ENCODE measurements at places on chromosomes 16 and 17.

GRCh38 chr17:17205368-17206123, 587 bp downstream of the PLD6 start:
- DNase-seq = peak; percentile 41

- no peak for DNase-seq
These were observed 192.9 kb upstream of the C17orf78 start for GRCh38 chr17:37182786-37183465.

- no peak for DNase-seq
These were observed 2.1 kb downstream of the PRCD start for GRCh38 chr17:76541739-76542454.

DNA sequence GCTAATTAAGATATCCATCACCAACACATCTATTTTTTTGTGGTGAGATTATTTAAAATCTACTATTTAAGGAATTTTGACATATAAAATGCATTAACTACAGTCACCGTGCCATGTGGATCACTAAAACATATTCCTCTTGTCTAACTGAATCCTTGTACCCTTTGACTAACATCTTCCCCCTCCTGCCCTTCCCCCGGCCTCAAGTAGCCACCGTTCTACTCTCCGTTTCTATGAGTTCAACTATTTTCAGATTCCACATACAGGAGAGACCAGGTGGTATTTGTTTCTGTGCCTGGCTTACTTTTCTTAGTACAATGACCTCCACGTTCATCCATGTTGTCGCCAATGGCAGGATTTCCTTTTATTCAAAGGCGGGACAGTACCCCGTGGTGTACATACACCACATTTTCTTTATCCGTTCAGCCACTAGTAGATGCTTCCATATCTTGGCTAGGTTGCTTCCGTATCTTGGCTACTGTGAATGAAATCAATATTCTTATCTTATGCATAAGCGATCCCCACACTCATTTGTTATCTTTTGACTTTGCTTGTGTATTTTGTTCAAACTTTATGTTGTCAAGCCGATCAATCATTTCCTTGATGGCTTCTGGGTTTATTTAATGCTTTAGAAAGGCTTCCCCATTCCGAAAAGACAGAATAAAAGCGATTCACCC, 134.7 kb downstream of the KCNJ12 start:
- DNase-seq = no peak

GRCh38 chr17:32256012-32256700, 9.5 kb upstream of the RHBDL3 start:
- no peak for DNase-seq

- no peak for DNase-seq
These were observed 21.6 kb upstream of the ENDOV start for GRCh38 chr17:80393241-80393890.

DNA sequence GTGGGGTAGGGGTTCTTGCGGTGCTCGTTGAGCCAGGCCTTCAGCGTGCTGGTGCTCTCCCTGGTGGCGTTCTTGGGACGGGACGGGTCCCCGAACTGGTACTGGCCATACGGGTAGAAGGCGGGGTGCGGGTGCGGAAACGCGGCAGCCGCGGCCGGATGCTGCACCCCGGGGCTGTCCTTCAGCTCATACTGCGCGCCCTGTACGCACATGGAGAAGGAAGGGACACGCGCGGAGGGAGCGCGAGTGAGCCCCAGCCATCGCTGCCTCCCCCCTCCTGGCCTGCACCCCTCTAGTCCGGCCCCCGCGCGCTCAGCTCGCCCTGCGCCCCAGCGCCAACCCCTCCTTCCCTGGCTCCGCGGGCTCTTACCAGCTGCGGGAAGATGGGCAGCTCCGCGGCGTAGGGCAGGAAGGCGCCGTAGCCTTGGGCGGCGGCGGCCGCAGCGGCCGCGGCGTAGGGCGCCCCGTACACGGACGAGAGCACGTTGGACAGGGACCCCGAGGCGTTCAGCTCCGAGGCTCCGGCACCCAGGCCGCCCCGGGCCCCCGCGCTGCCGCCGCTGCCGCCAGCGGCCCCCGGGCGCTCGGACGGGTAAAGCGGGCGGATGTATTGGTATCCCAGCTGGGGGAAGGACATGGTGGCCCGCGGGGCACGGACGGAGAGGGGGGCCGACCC, 1.0 kb downstream of the IRX3 start:
- no peak for DNase-seq

GRCh38 chr16:177394-177822, 928 bp downstream of the HBA1 start:
- DNase-seq = no peak

GRCh38 chr16:64830653-64831052, 291.2 kb downstream of the CDH11 start:
- no peak for DNase-seq

DNA sequence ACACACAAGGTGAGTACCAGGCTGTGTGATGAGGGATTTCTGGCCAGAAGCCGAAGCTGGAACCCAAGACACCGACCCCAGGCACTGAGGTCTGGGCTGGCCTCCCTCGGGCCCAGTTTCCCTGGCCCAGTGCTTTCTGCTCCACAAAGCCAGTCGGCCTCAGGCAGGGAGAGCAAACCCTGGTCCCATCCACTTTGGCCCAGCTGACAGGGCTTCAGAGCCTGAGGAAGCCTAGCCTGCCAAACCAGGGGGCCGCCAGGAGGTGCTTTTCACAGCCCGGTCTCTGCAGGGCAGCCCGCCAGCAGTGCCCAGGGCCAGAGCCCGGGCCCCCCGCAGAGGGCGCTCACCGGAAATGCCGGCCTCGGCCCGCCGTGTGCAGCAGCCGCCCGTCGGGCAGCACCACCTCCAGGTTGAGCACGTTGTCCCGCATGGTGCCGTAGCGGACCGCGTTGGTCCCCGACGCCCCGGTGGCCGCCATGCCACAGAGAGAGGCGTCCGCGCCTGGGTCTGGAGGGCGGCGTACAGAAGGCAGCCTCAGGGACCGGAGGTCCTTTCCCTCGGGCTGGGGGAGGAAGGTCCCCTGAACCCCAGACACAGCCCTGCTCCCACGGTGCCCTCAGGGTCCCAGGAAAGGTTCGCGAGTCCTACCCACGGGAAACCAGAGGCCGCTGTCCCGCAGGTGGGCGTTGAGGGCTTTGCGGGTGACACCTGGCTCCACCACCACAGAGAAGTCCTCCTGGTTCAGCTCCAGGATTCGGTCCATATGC, 2.2 kb downstream of the LDHD start:
- no peak for DNase-seq

DNA sequence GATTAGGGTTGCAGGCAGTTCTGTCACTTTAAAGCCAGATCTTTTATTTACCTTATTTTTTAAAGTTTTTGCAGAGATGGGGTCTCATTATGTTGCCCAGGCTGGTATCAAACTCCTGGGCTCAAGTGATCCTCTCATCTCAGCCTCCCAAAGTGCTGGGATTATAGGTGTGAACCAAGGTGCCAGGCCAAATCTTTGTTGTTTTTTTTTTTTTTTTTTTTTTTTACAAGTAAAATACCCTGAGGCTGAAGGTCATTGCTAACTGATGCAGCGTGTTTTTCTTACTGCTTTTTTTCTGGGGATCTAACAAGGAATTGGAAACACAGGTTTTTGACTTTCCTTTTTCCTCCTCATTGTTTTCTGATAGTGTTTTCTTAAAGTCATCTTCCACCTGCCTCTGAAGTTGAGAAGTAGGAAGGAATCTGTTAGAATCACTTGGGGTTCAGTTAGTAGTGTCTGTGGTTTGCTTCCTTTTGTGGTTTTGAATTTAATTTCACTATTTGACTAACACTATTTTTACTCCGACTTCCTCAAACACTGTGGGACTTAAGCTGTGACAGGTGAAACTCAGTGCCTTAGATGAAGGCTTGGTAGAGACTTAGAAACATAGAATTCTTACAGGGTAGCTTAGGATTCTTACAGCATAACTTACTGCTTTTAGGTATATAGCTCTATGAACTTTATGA, 22.2 kb downstream of the CLTC start:
- DNase-seq = no peak

DNA sequence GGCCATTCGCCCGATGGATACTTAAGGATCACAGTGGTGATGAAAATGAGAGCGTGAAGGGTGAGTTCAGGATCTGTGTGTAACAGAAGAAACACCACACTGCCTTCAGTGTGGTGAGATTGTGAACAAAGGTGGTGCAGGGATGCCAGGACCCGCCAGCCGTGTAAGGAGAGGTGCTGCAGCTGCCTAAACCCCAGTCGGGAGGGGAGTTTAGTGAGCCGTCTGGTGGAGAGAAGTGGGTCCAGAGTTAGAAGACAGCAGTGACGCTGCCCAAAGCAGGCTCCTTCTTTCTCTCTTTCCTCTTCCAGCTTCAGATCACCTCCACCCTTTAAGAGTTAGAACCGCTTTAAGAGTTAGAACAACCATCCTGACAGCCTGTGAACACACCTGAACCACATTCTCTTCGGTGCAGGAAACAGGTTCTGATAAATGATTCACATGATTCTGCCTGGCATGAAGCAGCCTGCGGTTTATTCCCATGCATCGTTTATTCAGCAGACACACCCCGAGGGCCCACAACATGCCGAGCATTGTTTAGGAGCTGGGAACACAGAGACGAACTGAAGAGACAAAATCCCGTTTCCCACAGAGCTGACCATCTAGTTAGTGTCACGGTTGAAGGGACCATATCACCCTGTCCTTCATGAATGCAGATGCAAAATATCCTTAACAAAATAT, 84.0 kb upstream of the DNAH17 start:
- DNase-seq = no peak

DNA sequence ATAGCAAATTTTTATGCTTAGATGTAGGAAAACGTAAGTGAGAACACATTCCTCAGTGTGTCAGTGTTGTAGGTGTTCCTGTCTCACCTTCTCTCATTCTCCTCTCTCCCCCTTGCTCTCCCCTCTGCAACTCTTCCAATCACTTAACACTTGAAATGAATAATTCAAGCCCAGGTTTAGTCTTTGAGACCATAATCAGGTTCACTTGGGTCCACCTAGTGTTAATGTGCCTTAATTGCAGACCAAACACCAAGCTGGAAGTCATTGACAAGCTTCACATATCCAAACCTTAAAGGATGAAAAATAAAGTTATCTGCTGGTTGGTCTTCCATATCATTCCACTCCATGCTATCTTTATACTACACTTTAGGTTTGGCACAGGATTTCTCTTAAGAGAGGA, 37.0 kb downstream of the STXBP4 start:
- DNase-seq = no peak

DNA sequence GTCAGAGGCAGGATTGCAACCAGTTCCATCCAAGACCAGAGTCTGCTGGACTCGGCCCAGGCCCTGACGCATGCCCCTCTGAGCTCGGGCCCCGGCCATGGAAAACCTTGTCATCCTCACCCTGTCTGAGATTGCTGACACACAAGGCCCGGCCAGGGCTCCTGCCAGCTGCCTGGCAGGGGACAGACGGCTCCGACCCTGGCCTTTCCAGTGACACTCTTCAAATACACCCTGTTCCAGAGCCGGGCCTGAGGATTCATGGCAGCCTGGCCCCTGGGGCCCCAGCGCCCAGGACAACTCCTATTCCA, 3.2 kb upstream of the PABPN1L start:
- DNase-seq = no peak

DNA sequence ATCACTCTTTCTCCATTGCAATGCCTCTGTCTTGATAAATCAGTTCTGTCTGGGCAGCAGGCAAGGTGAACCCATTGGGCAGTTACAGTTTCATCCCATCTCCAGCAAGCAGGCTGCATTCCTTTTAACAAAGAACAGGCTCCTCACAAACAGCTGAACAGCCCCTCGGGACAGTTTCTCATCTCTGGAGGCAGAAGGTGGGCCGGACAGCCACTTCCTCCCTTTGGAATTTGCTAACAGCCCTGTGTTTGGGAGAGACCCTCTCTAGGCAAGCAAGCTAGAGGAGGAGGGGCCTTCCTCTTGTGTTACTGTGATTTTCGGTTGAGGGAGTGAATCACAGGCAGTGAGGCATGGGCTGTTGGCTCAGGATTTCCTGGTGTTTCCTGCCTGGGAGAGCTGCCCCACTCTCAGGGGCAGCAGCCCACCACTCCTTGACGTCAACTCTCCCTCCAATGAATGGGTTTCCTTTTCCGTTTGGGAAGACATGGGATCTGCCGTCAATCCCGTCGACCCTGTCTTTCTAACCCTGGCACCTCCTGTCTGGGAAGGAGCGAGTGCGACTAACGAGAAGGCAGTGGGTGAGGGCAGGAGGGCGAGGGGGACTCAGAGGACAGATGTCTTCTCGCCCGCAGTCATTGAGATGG, 3.7 kb upstream of the PGS1 start:
- peak; percentile 69 for DNase-seq

DNA sequence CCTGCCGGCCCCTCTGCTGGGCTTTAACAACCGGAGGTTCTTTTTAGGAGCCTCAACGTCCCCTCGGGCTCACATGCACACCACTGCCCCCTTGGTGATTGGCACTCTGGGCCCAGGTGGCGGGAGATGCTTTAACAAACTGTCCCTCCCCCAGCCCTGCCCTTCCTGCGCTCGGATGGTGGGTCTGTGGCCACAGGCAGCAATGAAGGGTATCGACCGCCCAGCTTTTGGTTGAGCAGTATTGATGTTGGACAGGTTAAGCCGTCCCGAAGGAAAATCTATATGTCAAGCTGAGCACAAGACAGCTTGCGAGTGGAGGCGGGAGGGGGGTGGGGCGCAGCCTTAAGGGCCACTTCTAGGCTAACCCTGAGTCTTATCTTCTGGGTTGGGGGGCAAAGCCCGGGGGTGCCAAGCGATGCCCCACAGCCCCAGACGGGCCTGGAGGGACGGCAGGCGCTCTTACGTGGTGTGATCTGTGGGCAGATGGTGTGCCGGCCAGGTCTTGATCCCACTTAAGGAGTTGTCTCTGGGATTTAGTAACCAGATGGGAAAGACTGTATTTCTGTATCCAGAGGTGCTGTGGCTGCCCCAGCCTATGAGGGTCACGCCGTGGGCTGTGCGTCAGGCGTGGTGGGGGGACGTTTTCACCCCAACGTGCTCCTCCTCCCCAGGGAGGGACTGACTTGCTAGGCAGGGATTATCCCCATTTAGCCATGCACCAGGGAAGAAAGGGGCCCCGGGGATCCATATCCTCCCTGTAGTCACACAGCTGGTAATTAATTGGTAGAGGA, 6.2 kb downstream of the GSE1 start:
- DNase-seq = no peak

- DNase-seq = peak; percentile 99
These were observed 3.9 kb upstream of the WFIKKN1 start for GRCh38 chr16:626787-627453.

- DNase-seq = peak; percentile 99
These were observed at the start of gene JUP for GRCh38 chr17:41786227-41787020. TSS of gene JUP (minus strand) at chr17:41786711. CDS start at chr17:41771854, 14,857 bp downstream.

DNA sequence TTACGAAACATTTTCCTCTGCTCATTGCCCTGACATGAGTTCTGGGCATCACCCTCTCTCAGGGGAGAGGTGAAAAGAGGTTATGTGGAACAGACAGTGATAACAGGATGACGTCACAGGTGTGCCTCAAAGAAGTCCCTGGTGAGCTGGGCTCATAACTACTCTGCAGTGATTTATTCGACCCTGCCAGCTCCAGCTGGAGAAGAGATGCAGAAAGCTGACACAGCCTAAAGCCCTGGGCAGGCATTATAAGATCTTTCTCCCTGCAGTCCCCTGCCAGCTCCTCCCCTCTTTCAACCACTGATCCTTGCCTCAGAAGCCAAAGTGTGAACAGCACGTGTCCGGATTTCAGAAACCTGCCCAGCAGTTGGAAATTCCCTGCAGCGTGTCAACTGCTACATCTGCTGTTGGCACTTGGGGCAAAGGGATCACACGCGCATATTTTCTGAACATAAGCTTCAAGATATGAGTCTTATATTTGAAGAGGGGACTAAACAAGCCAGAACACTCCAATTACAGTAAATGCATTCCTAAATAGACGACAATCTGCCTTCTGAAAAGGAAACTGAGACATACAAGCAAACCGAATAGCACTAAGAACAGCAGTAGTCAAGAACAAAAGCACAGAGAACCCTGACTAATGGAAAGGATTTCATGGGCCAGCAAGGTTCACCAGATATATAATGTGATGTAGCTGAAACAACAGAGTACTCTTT, 80.5 kb downstream of the SMG6 start:
- DNase-seq = no peak

GRCh38 chr17:28484296-28484695, 10.9 kb downstream of the SLC13A2 start:
- no peak for DNase-seq
